Left ventricle myocardium inferior (tissue), 1 donor: ENCODE measurements at places on chromosomes 16 and 17.

DNA sequence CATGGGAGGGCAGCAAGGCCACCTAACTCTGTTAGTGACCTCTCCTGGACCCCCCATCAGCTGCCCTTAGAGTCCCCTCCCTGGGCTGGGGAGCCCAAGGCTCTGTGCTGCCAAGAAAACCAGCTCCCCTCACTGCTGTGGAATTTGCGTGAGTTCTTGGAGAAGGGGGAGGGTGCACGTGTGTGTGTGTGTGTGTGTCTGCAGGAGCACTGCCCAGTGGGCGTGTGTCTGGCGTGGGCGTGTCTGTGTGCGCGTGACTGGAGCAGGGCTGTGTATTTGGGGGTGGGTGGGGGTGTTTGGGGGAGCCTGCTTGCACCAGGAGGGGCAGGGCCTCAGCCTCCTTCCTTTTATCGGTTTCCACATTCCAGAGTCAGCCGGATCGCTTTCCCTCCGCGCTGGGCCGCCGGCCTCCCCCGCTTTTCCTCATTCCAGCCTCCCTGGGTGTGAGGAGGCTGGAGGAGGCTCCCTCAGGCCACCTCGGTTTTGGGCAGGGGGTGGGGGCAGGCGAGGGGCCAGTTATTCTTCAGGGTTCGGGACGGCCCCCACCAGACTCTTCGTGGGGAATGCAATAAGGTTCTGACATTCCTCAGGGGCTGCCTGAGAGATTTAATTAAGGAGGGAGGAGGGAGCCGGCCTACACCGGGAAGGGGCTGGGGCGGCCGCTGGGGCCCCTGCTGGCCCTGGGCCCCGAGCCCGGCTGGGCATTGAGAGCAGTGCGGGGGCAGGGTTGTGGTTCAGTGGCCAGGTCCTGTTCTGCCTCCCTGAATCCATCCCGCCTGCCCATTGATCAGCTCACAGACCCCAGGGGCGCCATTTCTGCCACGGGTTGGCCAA is 2.5 kb downstream of the VASN start:
- DNase-seq = peak; percentile 68

DNA sequence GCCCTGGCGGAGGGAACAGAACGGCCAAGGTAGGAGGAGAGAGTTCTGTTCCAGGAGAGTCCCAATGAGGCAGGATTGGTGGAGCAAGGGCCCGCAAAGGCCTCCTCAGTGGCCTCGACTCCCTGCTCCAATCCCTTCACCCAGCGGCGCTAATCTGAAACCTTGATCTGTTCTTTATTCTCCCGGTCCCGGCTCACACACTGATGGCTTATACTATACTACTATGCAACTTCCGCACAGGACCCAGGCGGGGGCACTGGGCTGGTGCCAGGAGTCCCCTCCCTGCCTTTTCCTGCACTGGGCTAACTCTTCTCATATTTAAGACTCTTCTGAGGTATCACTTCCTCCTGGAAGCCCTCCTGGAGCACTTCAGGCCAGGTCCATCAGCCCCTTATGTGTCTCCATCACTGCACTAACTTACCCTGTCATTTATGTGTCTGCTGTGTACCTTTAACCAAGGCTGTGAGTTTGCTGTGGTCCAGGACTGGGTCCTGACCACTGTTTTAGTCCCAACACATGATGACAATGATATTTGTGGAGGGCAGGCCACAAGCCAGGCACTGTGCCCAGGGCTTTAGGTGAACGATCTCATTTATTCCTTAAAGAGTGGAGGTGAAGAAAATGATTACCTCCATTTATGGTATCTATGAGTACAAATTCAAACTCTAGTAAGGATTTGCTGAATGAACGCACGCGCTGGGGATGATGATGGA is 6.8 kb downstream of the CCDC102A start:
- DNase-seq = peak; percentile 7

- DNase-seq = no peak
Measured at GRCh38 chr17:8056232-8056975, 17.5 kb downstream of the ALOX15B start.

DNA sequence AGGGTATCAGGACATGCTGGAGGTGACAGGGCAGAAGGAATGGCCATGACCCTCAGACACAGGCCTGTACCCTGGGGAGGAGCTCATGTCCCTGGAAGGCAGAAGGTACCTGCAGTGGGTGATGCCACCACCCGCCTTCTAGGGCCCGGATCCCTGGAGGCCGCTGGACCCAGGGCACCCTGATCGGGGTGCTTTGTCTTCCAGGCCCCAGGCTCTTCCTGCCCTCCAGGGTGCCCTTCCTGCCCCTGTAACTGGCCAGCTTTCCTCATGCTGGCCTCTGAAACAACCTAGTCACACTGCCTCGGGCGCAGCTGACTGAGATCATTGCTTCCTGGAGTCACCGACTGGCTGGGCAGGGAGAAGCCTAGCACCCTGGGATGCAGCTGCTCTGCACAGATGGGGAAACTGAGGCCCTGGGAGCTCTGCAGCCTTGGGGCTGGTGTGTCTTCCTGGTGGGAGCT is 5.8 kb downstream of the ADCY7 start:
- no peak for DNase-seq

- DNase-seq = peak; percentile 70
Measured at GRCh38 chr17:51703361-51704341, 443.3 kb downstream of the UTP18 start.

DNA sequence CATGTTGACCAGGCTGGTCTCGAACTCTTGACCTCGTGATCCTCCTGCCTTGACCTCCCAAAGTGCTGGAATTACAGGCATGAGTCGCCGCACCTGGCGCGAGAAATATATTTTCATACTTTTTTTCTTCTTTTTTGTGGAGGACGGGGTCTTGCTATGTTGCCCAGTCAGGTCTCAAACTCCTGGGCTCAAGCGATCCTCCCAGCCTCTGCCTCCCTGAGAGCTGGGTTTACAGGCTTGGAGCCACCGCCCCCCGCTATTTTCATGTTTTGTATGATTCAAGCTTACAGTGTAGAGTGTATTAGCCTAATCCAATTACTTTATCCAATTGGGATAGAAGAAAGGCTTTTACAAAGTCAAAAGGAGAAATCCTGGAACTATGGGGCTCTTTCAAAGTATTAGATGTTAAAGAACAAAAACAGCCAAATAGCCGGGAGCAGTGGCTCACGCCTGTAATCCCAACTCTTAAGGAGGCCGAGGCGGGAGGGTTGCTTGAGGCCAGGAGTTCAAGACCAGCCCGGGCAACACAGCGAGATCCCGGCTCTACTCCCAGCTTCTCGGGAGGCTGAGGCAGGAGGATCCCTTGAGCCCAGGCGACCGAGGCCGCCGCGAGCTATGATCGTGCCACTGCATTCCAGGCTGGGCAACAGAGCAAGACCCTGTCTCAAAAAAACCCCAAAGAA is 1.4 kb upstream of the MAP1LC3B start:
- peak; percentile 16 for DNase-seq

DNA sequence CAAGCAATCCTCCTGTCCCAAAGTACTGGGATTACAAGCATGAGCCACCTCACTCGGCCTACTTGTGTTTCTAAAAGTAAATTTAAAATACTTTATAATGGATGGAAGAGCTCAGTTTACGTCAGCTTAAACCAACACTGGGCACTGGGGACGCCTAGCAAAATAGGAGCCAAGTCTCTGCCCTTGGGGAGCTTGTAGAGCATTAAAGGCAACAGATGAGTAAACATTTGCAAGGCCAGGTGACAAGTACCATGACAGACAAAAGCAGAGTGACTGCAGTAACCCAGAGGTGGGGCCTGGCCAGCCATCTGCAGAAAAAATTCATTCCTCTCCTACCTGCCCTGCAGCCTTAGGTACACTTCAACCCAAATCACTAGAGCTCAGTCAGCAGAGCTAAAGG is 12.1 kb upstream of the NLK start:
- no peak for DNase-seq

DNA sequence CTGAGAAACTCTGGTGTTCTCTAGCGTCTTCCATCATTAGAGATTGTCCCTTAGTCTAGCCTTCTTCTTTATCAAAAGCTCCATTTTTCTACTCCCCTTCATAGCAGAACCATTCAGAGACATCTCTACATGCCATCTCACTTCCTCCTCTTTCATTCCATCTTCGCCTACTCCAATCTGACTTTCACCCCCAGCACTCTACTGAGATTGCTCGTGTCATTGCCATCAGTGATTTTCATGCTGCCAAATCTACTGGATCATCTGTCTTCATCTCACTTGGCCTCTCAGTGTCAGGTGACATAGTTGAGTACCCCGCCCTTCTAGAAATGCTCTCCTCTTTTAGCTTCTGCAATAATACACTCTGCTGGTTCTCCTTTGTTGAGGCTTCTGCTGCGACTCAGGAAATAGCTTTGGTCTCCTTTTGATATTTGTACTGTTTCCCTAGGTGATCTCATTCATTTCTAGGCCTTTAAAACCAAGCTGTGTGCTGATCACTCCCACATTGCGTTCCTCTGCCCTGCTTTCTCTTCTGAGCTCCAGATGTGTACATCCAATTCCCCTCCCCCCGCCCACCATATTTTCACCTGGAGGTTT is 119.1 kb downstream of the FTO start:
- DNase-seq = no peak

DNA sequence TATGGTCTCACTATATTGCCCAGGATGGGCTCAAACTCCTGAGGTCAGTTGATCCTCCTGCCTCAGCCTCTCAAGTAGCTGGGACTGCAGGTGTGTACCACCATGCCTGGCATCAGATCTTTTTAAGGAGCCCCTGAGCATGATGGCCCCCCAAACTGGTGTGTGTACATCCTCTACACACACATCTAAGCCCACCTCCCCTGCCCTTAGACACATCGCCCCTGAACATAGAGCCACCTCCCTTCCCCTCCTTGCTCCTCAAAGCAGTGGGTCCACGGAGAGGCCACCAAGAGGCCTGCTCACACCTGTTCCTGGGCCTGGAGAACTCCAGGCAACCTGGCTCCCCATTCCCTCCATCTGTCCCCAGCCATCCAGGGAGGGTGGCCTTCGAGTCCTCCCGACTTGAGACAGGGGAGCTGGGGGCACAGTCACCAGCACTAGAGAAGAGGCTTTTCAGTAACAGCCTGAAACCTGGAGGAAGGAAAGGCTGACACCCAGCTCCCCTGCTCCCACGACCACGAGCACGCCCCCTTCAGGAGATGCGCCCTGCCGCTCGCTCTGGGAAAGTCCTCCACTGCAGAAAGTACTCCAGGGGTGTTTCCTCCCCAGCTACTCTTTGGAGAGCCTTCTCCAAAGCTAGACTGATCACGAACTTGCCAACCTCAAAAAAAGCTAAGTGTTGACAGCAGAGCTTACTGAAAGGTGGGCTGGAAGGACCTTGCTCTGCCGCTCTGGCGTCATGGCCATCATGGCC is 12.6 kb upstream of the PRR29 start:
- DNase-seq = no peak

- DNase-seq = no peak
Measured at GRCh38 chr17:2949469-2950044, 113.8 kb downstream of the OR1D5 start.

- no peak for DNase-seq
Measured at GRCh38 chr16:19680881-19681340, 37.1 kb downstream of the KNOP1 start.

DNA sequence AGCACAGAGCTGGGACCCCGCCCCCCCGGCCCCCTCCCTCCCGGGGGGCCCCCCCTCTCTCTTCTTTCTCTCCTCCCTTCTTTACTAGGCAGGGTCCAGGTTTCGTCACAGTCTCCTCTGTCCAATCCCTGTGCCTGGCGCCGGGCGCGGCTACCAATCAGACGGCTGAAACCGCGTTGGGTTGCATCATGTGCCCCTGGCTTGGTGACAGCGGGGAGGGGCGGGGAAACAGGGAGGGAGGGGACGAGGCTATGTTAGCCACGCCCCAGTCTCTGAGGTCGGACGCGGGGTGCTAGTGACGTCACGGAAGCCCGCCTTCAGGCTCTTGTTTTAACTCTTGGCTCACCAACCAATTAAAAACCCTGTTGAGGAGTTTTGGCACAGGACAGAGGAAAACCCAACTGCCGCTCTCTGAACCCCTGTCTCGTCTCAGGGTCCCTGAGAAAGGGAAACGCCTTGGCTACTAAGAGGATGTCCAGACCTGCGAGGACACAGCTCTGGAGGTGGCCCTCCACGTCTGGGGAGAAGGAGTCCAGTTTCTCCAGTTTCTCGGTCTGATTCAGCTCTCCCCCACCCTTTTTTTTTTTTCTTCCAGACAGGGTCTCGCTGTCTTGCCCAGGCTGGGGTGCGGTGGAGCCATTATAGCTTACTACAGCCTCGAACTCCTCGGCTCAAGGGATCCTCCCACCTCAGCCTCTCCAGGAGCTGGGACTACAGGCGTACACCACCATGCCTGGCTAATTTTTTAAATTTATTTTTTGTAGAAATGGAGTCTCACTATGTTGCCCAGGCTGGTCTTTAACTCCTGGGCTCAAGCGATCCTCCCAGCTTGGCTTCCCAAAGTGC is 441 bp upstream of the PLEKHH3 start:
- DNase-seq = peak; percentile 100

GRCh38 chr17:42408061-42408460 is 15.0 kb downstream of the CAVIN1 start:
- DNase-seq = peak; percentile 56

- no peak for DNase-seq
Measured at GRCh38 chr17:55223524-55223923, 41.2 kb upstream of the HLF start.

DNA sequence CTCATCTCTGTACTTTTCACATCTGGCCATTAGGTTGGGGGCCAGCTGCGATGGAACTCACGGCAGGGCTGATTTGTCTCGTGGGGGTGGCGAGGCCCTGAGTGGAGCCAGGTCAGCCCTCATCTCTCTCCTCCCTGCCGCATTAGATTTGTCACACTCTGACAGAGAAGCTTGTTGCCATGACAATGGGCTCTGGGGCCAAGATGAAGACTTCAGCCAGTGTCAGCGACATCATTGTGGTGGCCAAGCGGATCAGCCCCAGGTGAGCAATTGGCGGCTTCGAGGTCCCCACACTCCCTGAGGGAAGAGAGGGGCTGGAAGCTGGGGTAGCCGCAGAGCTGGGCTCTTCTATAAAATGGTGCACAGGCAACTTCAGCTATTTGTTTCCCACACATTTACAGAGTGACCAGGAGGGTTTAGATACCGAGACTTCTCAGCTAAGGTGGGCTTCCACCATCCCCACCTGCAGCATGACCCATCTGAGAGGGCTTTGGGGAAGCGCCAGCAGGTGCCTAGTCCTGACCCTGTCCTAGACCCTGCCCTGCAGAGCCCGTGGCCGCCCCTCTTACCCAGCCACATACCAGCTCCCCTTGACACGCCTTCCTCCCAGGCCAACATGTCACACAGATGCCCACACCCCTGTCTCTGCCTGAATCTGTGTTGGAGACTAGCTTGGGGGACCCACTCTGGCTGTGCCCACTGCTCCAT is 8.4 kb downstream of the TMEM98 start:
- no peak for DNase-seq

- DNase-seq = peak; percentile 41
Measured at GRCh38 chr17:79081571-79082276, 7.1 kb downstream of the ENGASE start.

DNA sequence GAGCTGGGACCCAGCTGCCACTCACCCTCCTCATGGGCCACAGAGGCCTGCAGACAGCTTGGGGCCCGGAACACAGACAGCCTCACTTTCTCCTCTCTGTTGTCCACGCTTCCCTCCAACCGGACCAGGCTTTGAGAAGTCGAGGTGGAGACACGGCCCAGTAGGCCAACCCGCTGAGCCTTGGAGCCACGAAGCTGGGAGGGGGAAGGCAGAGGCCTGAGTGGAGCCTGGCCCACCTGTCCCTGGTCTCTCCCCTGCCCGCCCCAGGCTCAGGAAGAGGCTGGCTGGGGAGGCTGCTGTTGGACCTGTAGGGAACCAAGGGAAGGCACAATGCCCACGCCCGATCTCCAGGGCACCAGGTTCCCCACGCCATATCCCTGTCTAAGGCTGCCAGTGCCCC is 48.1 kb downstream of the RMI2 start:
- DNase-seq = no peak
